Stimulated activated CD8-positive, alpha-beta memory T cell treated with anti-CD3 and anti-CD28 coated beads, Interleukin-2, amount 100 ng/mL, for 1 hour (primary cell): ENCODE measurements at places on chromosomes 1 and 21.

DNA sequence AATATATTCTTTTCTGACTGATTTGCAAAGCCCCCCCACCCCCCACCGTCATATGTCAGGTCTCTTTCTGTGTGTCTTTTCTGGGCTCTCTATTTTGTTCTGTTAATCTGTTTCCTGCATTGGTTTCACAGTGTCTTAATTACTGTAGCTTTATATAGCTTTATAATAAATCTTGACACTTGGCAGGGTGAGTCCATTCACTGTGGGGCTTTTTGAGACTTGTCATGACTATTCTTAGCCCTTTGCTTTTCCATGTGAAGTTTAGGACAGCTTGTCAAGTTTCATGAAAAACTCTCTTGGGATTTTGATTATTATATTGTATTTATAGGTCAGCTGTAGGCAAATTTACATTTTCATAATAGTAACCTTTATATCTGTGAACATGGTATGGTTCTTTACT, 50.4 kb downstream of the MIGA1 start:
- no peak for DNase-seq

- DNase-seq, result no peak
Observed at GRCh38 chr1:211606332-211606913, 27.5 kb upstream of the SLC30A1 start.

GRCh38 chr21:45573452-45574035, 31.3 kb upstream of the SLC19A1 start:
- DNase-seq, result no peak

DNA sequence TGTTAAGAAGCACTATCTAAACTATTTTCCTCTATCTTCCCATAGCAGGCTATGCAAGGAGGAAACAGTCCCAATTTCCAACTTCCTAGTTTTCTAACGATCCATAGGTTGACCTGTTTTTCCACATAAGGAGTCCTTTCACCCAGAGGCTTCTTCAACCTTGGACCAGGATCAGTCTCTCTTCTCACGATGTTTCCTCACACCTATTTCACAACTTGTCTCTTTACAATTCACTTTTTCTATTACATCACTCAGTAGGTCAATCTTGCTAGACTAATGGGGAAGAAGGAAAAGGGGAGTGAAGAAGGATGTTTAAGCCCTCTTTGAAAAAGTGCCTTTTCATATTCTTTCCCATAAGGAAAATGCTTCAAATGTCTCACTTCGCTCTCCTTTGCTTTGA, 15.9 kb downstream of the PALMD start:
- DNase-seq, result no peak

GRCh38 chr1:89451011-89451410, 73.6 kb upstream of the LRRC8B start:
- no peak for DNase-seq

GRCh38 chr1:43466403-43466802, 12.7 kb upstream of the HYI start:
- DNase-seq, result no peak

DNA sequence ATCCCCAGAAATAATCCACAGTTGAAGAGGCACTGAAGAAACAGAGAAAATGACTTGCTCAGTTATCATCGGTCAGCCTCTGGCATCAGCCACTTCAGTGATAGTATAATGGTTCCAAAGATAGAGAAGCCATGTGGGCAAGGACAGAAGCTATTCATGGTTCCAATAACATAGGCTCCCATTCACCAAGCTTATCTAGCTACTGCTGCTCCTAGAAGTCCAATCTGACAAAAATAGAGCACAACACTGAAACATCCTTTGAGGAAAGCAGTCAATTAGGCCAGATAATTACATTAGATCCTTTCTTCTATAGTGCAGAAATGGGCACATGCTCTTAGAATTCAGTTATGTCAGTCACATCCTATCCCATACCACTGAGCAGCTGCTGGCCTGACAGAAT, 33.5 kb upstream of the CRB1 start:
- no peak for DNase-seq

- no peak for DNase-seq
Observed at GRCh38 chr1:29223521-29223920, 7.2 kb downstream of the MECR start.

DNA sequence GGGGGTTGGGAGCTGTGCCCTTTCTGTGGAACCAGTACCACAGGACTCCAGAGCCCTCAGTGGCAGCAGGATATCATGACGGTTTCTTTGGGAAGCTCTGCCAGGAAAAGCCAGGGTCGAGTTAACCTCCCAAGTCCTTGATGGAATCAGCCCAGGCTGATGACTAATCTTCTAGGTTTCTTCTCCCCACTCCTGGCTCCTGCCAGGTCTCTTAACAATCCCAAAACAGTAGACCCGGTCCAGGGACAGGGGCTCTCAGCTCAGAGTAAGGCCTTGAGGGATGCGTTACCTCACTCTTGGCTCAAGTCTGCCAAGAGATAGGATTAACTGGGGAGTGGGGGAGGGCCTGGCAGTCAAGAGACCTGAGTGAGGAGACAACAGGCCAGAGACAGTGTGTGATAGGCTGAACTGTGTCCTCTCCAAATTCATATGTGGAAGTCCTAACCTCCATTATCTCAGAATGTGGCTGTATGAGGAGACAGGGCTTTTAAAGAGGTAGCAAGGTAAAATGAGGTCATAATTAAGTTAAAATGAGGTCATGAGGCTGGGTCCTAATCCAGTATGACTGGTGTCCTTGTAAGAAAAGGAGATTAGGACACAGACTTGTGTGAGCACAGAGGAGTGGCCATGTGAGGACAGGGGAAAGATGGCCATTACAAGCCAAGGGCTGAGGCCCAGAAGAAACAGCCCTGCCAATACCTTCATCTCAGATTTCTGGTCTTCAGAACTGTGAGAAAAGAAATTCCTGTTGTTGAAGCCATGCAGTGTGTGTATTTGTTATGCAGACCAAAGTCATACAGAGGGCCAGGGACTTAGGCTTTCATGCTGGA, 95.0 kb downstream of the BEND5 start:
- no peak for DNase-seq

DNA sequence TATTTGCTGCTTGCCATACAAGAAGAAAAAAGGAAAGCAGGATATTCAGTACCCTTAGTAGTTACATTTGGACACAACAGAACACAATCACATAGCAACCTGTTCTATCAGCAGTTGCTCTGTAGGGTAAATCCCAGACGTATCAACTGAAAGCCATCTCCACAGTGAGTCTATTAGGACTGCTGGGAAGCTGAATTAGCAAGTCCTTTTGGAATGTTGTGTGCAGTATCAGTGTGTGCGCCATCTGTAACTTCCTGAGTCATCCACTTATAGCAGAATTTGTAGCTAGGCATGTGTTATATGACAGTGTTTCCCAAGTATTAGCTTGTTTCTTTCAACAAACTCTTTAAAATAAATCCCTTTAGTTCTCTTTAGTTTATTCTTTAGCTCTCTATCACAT, 21.3 kb downstream of the CCDC30 start:
- no peak for DNase-seq

GRCh38 chr1:226665505-226666163, 73.4 kb downstream of the ITPKB start:
- DNase-seq, result no peak

GRCh38 chr1:183023601-183024316, 539 bp downstream of the LAMC1 start:
- DNase-seq, result no peak

DNA sequence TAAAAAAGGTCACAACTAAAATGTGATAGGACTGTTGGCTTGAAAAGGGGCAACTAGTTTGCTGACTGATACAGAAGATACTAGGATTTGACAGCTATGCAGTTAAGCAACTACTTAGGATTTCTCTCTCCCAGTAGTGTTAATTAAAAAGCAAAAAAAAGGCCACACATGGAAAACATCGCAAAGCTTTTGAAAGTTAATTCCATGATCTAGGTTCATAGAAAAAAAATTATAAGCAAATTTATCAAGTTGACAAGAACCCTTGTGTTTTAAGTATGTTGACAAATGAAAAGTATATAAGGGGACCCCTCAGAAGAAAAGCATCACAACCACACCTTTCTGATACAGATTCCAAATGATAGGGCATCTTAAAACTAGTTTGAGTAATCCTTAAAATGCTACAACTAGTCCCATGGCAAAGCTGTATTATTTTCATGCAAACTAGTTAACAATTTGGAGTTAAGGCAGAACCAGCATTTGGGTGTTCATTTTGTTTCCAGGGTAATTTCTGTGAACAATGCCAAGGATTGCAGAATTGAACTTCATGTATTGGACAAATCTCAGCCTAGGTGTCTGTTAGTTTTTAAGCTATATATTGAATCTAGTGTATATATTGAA, 4.1 kb downstream of the PNRC2 start:
- DNase-seq, result no peak

DNA sequence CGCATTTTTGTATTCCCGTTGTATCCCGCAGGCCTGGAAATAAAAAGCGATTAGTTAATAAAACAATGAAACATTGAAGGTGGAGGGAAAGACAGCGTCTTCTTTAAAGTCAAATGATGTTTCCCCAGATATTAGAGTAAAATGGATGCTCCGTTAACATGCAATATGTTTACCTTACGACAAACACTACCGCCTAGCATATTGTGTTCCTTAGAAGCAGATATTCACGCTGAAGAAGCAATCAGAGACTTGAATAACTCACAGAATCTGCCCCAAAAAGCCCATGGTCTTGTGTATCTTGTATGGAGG, 583 bp upstream of the B4GALT3 start:
- DNase-seq, result no peak

GRCh38 chr1:240099329-240099728, 7.6 kb downstream of the FMN2 start:
- DNase-seq, result no peak

- DNase-seq, result no peak
Observed at GRCh38 chr1:211613108-211613947, 34.4 kb upstream of the SLC30A1 start.

- no peak for DNase-seq
Observed at GRCh38 chr1:119920104-119920968, 24.0 kb upstream of the ADAM30 start.

DNA sequence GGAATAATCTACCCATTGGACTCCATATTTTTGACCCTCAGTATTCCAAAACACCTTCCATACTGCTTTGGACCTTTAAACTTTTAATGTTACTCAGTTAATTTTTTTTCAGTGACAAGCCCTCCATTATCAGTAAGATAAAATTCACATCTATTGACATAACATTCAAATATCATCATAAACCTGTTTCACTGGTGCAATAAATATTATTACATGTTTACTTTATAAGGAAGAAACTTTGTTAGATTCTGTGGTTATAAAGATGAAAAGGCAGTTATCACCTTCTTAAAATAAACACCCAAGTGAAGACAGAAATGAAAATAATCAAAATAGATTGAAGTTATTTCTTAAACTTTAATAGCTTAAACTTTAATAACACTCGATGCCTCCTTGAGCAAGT, 758.5 kb upstream of the ADGRL2 start:
- DNase-seq, result no peak

DNA sequence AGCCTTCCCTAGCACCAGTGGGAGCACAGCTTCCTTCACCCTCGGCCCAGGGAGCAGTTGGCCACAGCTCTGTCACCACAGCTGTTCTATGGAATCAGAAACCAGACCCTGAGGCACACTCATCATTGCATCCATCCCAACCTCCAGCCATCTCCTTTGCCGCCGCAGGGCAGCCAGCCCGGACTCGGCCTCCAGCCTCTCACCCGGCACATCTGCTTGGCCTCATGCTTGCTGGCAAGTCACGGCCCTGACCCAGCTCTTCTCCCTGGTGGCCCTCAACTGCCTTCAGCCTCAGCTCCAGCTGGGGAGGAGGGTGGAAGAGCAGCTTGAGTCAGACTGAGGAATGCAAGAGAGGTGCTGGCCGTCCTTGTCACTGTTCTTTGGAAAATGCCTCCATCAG, 59.8 kb downstream of the TOR1AIP2 start:
- DNase-seq, result no peak

GRCh38 chr1:231748760-231749415, 122.3 kb downstream of the DISC1 start:
- no peak for DNase-seq

- no peak for DNase-seq
Observed at GRCh38 chr21:15850645-15851044, 120.9 kb downstream of the USP25 start.

GRCh38 chr1:36337830-36338229, 14.4 kb upstream of the EVA1B start:
- no peak for DNase-seq

GRCh38 chr1:161021970-161022353, 1.0 kb upstream of the F11R start:
- no peak for DNase-seq

GRCh38 chr21:35540950-35541638, 492.0 kb upstream of the RUNX1 start:
- DNase-seq, result no peak

GRCh38 chr1:5198328-5198727, 543.9 kb downstream of the AJAP1 start:
- DNase-seq, result no peak

DNA sequence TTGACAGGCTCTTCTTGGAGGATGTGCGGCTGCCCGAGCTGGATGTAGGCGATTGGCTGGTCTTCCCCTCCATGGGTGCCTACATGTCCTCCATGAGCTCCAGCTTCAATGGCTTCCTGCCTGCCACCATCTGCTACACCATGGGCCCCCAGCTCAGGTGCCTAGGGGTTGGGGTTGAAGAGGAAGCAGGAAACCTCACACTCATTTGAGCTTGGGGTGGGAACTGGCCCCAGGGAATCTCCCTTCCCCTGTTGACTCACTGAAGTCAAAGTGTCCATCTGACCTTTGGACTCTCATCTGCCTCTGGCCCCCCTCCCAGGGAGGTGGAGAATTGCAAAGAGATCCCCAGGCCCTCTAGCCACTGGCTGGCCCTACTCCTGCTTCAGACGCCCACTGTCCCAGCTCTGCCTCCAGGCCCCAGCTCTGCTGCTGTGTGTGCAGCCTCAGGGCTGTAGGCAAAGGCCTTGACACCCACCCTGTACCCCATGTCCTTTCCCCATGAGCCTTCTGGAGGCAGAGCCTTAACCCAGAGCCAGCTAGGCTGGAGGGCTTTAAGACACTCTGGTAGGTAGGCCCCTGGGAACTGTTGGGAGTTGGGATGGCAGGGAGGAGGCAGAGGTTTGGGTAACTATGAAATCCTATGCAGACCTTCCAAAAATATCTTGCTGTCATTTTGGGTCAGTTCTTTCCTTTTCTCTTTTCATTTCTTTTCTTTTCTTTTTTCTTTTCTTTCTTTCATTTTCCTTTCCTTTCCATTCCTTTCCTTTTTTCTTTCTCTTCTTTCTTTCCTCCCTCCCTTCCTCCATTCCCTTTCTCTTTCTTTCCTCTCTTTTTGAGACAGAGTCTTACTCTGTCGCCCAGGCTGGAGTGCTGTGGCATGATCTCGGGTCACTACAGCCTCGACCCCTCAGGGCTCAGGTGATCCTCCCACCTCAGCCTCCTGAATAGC, 66.9 kb upstream of the TINAGL1 start:
- no peak for DNase-seq

GRCh38 chr1:115811140-115811828, 29.6 kb downstream of the NHLH2 start:
- no peak for DNase-seq

DNA sequence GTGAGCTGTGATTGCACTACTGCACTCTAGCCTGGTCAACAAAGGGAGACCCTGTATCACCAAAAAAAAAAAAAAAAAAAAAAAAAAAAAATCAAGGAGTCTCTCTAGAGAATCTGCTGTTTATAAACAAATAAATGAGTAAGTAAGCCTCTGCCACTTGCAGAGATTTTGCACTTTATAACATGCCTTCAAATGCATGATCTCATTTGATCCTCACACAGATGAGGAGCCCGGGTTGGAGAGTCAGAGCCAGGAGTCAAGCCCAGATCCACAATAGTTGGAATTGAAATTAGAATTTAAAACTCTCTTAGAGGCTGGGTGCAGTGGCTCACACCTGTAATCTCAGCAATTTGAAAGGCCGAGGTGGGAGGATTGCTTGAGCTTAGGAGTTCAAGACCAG, 4.0 kb downstream of the PRELP start:
- no peak for DNase-seq
